Left kidney (tissue), 8 donors: ENCODE measurements at places on chromosomes 11 and 22. TPM values are rescaled to one million over a fixed set of nuclear protein-coding genes. Genes with fewer than 3 reads are reported as not detected.

- no peak for DNase-seq
Measured at GRCh38 chr22:42699976-42700352, 20.7 kb downstream of the A4GALT start.

- no peak for DNase-seq
Measured at GRCh38 chr11:72787216-72788104, 6.4 kb downstream of the STARD10 start.

DNA sequence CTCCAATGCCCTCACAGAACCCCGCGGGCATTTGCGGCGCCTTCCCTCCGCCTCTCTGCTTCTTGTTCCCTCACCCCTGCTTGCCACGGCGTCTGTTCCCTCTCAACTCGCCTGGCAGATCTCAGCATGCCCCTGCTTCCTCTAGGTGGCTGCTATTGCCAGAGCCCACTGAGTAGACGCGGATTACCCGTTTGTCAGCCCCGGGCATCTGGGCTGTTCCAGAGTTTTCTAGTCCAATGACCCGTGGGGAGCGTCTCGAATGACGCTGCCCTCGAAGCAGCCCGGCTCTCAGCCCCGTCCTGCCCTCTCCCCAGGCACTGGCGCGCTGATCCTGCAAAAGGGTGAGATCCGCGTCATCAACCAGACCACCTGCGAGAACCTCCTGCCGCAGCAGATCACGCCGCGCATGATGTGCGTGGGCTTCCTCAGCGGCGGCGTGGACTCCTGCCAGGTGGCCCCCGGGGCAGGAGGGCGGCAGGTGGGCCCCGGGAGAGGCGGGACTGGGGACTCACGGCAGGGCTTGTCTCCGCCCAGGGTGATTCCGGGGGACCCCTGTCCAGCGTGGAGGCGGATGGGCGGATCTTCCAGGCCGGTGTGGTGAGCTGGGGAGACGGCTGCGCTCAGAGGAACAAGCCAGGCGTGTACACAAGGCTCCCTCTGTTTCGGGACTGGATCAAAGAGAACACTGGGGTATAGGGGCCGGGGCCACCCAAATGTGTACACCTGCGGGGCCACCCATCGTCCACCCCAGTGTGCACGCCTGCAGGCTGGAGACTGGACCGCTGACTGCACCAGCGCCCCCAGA, 49.7 kb downstream of the ST14 start:
- peak; percentile 36 for DNase-seq

GRCh38 chr11:32385998-32386397, 49.3 kb downstream of the WT1 start:
- DNase-seq, result no peak

DNA sequence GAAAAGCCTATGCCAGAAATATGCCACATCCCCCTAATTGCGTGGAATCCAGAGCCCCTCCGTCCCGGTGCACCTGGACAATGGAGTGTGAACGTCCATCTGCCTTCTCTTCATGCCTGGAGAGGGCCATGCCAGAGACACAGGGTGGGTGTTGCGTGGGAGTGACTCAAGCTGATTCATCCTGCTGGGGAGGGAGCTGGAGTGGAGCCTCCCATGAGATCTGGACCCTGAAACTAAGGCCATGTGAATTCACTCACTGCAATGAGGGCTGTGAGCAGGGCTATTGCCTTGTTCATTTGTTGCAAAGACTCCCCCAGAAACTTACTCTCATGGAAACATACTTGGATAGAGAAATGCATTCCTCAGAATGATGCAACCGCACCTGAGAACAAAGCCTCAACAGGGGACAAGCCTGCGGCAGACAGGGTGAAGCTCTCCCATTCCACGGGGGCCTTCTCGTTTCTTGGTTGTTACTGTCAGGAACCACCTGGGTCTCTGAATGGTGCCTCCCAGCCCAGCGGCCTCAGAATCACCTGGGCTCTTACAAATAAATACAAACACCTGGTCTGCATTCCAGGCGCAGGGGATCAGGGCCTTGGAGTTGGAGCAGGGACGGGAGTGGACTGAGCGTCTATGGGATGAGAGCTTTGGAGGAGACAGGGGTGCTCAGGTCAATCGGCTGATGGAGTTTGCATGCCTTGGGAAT, 1031.2 kb downstream of the BRD1 start:
- DNase-seq, result peak; percentile 29

DNA sequence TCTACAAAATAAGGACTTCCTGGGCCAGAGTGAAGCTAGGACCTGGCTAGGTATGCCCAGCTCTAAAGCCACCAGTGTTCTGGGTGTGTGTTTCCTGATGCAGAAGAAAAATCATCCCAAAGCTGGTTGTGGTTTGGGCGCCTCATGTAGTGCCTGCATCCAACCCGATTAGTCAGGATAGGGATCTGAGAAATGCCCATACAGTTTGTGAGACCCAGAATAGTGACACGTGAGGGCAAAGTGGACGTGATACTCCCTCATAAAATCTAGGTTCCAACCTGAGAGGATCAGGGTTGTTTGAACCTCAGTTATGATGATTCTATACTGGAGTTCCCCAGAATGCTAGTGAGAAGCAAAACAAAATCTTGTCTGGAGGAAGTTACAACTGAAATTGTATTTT, 238.4 kb downstream of the TBC1D22A start:
- DNase-seq, result no peak

GRCh38 chr11:66607126-66607834, 9.2 kb upstream of the RBM14 start:
- DNase-seq, result no peak

GRCh38 chr11:102666331-102666957, 39.1 kb downstream of the MMP27 start:
- peak; percentile 34 for DNase-seq

- DNase-seq, result no peak
Measured at GRCh38 chr11:46149826-46150225, 28.6 kb upstream of the PHF21A start.

TMEM121B gene
- polyA plus RNA-seq, result 1.0 TPM

GRCh38 chr22:43305806-43306205, 37.4 kb downstream of the SCUBE1 start:
- DNase-seq, result no peak

- no peak for DNase-seq
Measured at GRCh38 chr11:14058061-14058460, 95.5 kb downstream of the SPON1 start.

- no peak for DNase-seq
Measured at GRCh38 chr22:34914846-34915245, 151.1 kb upstream of the ISX start.

- DNase-seq, result no peak
Measured at GRCh38 chr11:35747668-35748067, 85.1 kb downstream of the TRIM44 start.

- DNase-seq, result no peak
Measured at GRCh38 chr11:69078508-69078907, 29.8 kb downstream of the TPCN2 start.

DNA sequence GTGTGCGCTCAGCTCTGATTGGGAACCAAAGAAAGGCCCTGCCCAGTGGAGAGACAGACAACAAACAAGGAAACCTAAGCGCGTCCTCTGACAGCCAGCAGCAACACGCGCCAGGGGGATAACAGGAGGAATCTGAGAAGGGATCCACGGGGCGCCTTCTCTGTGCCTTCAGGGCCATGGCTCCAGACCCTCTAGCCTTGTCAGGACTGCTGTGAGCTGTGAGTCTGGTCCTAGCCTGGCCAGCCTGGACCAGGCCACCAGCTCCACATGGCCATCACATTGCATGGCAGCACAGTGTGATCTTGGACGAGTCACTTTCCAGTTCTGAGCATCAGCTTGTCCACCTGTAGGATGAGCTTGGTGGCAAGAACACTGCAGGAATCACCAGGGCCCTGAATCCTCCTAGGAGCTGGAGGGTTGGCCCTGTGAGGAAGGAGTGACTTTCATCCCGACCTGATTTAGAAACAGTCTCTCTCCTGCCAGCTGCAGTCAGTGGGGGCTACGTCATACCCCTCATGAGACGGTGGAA, 11.8 kb upstream of the MGAT3 start:
- no peak for DNase-seq

IPO7 gene
- polyA plus RNA-seq, result 126 TPM

DNA sequence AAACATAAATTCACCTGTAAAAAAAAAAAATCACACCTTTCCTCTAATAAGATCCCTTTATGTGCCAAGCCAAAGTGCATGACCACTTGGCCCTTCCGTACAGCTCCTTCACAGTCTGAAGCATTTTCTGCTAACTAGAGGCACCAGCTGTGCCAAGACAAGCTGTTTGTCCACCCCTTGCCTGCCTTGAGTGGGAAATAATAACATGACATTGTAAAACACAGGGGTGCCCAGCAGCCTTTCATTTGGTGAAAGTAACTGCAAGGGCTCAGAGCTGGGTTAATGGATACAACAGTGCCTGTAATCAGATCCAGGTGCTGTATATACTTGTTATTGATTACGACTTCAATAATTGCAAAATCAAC, 59.2 kb downstream of the DDIAS start:
- DNase-seq, result no peak

DNA sequence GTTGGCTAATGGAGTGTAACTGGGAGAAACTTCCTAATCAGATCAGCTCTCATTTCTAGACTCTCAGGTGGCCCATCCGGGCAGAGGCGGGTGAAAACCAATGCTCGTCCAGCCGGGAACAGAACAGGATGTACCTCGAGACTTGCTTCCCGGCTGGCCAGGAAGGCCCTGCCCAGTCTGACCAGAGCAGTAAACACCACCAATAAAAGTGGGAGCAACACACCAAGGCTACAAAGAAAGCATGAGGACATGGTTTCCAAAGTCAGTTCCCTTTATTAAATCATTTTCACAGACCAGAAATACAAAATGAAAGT, 940 bp upstream of the TNKS1BP1 start:
- no peak for DNase-seq

DNA sequence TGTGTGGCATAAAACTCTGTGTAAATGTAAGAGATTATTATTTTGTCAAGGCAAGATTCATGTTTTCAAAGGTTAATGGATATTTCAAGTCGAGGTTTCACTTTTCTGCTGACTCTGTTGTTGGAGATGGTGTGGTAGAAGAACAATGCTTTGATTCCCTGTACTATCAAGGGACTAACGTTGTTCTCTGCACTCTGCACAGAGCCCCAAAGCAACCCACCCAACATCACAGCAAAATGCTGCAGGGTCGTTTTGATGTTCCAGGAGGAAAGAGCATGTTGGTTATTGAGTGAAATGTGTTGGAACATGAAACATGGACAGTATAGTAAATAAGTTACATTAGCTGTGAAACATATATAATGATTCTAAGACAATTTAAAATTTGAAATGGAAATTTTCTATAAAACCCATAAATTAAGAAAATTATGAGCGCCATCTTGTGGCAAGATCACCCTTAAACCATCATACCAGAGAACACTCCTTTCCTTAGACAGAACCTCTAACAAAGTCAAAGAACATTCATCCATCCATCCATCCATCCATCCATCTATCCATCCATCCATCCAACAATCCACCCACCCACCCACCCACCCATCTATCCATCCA, 164.4 kb upstream of the ZBED5 start:
- DNase-seq, result no peak

DNA sequence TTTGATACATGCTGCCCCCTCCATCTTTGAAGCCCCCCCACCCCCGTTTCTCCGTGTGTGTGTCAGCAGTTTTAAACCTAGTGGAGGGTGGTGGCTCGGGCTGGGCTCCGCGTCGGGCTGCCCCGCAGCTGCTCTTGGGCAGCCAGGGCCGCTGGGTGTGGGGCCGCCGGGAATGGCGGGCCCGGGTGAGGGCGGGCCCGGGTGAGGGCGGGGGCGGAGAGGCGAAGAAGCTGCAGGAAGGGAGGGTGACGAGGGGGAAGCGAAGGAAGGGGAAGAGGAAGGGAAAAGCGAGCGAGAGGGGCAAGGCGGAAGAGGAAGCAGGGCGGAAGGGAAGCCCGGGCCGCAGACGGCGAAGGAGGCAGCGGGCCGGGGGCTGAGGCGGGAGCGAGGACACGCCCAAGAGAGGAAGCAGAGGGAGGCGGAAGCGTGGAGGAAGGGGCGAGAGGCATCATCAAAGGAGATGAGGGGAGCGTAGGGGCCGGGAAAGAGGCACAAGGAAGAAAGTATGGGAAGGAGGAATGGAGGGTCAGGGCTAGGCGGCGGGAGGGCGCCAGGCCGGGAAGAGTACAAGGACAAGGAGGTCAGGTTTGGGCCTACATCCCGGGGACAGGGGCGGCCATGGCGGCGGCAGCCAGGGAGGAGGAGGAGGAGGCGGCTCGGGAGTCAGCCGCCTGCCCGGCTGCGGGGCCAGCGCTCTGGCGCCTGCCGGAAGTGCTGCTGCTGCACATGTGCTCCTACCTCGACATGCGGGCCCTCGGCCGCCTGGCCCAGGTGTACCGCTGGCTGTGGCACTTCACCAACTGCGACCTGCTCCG, 82.4 kb downstream of the BCR start:
- DNase-seq, result no peak

FIBIN gene
- 17.9 TPM for polyA plus RNA-seq

- no peak for DNase-seq
Measured at GRCh38 chr11:72642043-72642883, 32.0 kb downstream of the PDE2A start.

GRCh38 chr11:85772695-85773094, 38.2 kb downstream of the SYTL2 start:
- DNase-seq, result peak; percentile 43

- DNase-seq, result no peak
Measured at GRCh38 chr11:95443386-95443785, 212.4 kb upstream of the SESN3 start.

GRCh38 chr11:28757725-28758515, 649.7 kb downstream of the METTL15 start:
- no peak for DNase-seq

- DNase-seq, result no peak
Measured at GRCh38 chr11:134332189-134332631, 422 bp downstream of the GLB1L2 start.

DNA sequence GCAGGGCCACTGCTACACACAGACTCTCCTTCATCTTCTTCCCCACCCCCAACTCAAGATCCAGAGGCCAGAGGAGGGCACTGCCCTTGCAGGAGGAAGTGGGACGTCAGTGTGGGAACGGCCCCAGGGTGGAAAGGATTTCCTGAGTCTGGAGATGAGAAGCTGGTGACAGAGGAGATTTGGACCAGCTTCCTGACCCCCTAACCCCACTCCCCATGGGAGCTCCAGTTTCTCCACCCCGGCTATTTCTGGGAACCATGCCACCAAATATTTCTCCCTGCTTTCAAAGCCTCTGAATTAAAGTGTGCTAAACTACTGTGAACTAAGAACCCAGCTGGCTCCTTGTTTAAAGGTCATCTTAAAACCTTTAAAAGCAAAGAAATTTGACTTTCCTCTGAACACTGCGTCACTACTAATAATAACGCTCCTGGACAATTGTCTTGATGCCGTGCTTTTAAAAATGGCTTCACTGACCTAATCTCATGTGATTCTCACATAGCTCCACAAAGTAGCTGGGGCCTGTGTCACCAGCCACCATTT, 46.6 kb downstream of the CWC15 start:
- DNase-seq, result peak; percentile 85

DDI1 gene
- polyA plus RNA-seq, result not detected

GRCh38 chr22:35418731-35419130, 18.8 kb downstream of the MCM5 start:
- DNase-seq, result no peak

PIWIL4 gene
- 4.7 TPM for polyA plus RNA-seq

DNA sequence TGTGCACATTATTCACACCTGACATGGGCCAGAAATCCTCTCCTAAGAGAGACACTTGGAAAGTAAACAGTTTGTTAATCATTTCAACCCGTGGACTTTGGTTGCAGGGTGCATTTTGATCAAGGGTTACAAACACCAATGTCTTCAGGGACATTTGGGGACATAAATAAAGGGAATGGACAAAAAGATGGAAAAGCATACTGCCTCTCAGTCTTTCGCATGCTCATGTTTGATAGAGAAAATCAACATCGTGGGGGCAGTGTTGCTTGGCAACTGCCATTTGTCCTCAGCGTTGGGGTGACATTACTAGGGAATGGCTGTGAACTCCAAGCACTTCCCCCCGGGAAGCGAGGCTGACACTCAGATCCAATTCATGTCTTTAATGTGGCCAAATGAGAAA, 114.7 kb upstream of the OR4B1 start:
- no peak for DNase-seq

GRCh38 chr11:10900681-10901415, 43.0 kb upstream of the ZBED5 start:
- DNase-seq, result no peak
